ENCODE measurements at places on chromosomes 3 and 15.

DNA sequence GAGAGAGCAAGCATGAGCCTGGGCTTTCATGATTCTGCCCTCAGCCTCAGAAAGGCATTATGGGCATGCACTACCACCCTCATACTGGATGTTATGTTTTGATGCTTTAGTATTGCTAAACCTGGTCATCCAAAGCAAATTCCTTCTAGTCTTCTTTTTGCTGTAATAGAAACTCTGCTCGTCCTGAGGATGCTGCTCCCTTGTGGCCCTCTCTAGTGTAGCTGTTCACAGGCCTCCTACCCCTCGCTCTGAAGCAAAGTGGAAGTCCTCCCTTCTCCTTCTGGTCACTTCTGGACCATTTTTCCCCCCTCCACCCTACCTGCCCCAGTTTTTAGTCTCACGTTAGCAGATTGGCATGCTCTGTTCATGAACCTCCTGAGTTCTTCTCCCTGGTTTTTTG lies 22.9 kb upstream of the CCNL1 start:
- no peak for DNase-seq

DNA sequence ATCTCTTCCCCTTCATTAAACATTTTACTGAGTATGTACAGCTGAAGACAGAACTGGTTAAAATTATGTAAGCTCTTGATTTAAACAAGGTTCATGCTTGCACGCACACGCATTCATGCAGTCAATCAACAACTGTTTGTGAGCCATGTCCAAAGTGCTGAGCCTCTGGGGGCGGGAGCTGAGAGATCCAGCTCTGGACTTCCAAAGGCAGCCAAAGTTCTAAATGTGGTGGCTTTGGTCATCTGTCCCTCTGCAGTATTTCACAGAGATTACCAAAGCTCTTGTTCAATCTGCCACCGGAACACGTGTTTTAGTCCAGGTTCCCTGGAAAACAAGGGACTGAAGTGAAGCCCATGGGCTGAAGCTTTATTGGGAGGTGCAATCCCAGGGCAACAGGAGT lies 52.4 kb upstream of the SNRPA1 start:
- no peak for DNase-seq

- DNase-seq, result no peak
These were observed 156.3 kb downstream of the FRMD5 start for GRCh38 chr15:44038755-44039191.

DNA sequence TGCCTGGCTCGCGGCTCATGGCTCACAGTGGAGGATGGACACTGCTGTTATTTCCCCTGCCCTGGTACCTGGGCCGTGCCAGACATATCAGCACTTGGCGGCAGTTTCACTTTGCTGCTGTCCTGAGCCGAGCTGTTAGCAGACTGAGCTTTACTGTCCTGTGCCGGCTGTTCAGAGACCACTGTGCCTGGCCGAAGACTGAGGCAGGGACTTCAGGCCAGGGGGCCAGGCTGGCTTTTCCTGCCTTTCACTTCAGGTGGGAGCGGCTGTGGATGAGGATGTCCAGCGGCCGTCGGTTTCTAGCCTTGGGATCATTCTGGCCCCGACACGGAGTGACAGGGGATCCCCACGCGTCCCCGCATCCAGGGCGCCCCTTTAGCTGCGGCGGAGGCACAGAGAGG lies 1.1 kb downstream of the ATP10A start:
- no peak for DNase-seq

DNA sequence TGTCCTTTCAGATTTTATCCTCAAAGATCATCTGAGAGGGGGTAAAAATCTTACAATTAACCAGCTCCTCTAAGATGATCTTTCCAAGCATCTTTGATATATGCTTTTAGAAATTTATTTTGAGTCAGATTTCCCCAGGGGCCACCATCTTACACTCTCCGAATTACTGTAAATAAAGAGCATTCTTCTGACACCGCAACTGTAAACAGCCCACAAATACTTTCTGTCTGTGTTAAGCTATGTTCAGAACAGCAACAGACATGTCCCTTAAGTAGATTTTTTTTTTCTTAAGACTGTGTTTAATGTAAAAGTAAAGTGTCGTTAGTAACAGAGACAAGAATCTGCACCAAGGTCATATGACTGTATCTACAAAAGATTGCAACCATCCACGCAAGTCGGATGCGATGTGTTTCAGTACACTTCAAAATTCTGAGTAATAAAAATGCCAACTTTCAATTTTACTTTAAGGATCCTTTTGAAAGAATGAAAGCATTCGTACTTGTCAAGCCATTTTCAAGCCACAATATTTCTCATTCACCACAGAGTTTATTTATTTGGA lies 159.0 kb upstream of the KCNH8 start:
- no peak for DNase-seq

DNA sequence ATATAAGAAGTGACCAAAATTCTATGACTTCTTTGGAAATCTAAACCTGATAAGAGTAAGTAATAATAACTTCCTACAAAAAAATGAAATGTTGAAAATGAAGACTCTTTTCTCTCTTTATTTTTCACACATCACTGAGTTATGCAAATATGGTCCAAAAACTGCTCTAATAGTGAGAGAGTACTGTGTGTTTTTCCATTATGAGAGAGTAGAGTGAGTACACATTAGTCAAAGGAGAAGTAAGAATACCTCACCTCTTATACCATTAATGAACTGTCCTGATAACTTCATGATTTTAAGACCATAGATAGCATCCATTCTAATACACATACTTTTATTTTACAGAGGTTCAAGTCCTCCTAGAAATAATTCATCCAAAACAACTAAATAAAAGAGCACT lies 1310.2 kb downstream of the SI start:
- DNase-seq, result no peak

DNA sequence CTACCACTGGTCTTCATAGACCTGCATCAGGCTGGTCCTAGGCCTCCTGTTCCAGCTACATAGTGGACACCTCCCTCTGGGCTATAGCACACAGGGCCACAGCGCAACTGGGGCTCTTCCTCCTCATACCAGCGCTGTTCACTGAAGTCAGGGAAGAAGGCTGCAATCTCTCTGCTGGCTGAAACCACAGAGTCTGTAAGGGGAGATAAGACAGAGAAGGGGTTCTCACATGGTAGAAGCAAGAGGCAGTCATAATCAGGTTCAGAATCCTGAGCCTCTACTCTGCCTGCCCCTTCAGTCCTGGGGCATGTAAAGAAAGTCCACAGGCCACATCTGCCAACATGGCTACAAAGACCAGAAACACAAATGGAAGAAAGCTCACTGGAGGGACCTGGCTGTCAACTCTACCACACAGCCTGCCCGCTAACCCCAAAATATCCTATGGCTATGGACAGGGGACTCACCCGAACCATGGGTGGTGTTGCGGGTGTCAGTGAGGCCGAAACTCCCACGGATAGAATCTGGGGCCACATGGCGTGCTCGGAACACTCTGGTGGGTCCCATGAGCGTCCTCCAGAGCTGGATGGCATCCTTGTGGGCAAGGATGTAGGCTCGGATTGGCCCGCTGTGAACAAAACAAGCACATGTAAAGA lies 38.7 kb downstream of the SPINK8 start:
- DNase-seq, result no peak

Data from stimulated activated CD8-positive, alpha-beta memory T cell treated with anti-CD3 and anti-CD28 coated beads, Interleukin-7, amount 100 ng/mL, for 1 hour (primary cell).